ENCODE measurements at places on chromosomes 2 and 18.

- no peak for DNase-seq
Measured at GRCh38 chr18:59272891-59273758, at the start of gene RAX. Gene RAX, minus strand, starts transcription at chr18:59273454. Its CDS starts 248 bp downstream, at chr18:59273206.

DNA sequence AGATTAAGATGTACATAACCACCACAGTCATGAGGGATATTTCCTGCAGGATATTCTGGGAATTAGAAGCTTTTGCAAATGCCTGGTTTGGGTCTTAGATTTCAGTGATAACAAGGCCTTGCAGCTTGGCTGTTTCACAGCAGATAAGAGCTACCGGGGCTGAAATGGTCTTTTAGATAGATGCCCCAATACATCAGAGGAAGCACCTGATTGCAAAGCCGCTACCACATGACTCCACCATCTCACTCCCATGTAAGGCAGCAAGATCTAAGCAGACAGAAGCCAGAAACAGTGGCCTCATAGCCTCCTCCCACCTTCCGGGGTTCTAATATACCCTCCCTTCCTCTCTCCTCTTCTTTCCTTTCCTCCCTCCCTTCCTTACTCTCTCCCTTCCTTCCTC, 31.1 kb upstream of the EPG5 start:
- no peak for DNase-seq

DNA sequence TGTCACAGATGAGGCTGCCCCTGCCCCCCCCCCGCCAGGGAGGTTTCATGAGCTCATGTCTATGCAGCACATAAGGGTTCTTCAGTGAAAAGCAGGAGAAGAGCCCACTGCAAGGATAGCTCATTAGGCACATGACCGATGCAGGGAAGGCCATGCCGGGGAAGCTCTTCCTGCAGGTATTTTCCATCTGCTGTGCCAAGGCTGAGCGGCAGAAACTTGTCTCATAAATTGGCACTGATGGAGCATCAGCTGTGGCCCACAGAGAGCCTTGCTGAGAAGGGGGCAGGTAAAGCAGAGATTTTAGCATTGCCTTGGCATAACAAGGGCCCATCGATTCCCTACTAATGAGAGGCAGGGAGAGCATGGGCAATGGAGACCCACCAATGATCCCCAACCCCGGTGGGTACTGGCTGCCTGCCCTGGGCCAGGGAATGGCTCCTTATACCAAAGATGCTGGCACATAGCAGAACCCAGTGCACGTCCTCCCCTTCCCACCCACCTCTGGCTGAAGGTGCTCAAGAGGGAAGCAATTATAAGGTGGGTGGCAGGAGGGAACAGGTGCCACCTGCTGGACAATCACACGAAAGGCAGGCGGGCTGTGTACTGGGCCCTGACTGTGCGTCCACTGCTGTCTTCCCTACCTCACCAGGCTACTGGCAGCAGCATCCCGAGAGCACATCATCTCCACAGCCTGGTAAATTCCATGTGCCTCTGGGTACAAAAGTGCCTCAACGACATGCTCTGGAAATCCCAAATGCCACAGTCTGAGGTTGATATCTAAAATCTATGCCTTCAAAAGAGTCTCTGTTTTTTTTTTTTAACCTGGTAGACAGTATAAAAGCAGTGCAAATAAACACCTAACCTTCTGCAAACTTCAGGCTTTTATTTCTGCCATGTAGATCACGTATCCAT, 41.4 kb downstream of the STEAP3 start:
- peak; percentile 23 for DNase-seq

DNA sequence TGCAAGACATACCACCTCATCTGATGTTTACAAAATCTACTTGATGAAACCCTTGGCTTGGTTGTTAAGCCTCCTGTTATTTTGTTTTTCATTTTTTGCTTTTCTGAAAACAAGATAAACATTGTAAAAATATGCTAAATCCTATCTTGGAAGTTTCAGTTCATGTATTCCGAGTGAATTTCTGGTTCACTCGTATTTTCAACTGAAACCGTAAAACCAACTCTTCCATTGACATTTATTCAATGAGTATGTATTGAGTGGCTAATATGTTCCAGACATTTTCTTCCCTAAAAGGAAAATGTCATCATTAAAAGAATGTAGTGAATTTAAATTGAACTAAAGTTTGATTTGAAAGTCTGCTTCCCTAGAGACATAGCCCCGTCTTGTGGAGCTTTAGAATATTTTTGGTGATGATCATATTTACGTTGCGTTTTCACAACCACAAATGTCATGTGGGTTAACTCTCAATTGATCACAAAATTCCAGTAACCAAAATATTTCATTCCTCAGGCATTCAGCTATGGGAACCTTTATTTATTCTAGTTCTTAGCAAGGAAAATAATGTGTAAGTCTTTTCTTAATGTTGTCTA, 204.2 kb downstream of the MBD2 start:
- DNase-seq: peak; percentile 43

- no peak for DNase-seq
Measured at GRCh38 chr2:223536546-223536945, 65.6 kb downstream of the SCG2 start.

DNA sequence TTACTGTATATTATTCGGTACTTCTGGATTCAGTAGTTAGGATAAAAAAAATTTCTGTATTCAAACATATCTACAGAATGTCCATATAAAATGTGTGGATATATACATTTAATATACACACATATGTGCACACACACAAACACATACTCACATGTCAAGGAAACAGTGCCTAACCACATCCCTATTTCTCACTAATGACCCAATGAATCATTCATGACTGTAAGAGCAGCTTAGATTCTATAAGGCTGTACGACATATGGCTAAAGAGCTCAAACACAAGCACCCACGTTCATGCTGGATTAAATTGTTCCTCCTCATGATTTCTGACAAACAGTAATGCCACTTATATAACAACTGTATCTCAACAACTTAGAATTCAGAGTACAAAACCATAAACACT, 457.3 kb downstream of the ADCYAP1 start:
- no peak for DNase-seq

DNA sequence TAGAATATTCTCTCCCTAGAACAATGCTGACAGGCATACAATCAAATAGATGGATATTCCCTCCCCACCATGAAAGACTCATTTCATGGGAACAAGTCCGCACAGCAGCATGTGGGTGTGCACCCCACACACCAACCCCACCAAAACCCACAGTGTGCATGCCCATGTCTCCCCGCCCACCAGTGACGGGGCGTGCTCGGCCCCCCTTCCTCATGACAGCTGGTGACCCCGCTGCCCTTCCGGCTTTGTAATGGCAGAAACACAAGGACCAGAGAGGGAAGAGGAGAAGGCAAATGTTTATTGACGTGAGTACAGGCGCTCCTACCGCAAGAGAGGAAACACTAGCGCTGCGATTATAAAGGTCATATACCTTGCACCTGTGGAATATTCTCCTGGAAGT, 30.8 kb upstream of the ODC1 start:
- no peak for DNase-seq

- no peak for DNase-seq
Measured at GRCh38 chr2:96913398-96914202, 43.7 kb upstream of the SEMA4C start.

DNA sequence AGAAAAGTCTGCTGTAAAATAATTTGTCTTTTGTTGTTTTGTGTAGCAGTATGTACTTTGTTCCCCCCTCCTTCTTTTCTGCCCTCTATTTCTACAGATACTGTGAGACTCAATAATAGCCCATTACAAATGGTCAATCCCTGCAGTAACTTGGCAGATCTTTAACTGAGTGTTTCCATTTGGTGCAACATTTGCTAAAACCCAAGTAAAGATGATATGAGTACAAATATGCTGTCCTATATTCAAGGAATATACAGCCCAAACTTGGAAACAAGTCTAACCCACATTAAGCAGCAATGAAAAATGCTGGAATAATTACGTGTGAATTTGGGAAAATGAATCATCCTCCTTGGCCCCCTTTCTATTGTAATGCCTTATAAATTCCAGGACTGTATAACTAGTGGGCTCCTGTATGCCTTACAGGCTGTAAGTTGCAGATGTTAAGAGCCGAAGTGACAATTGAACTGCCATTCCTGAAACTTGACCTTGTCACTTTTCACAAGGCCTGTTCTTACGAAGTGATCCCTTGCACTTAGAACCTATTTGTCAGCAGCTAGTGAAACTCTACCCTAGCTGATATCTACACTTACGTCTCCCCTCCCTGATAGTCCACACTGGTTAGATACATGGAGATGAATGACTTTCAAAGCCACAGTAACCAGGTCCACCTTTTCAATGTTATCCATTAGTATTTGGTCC, 104.9 kb downstream of the IRS1 start:
- no peak for DNase-seq

- DNase-seq: no peak
Measured at GRCh38 chr18:68397241-68398035, 317.5 kb downstream of the TMX3 start.

DNA sequence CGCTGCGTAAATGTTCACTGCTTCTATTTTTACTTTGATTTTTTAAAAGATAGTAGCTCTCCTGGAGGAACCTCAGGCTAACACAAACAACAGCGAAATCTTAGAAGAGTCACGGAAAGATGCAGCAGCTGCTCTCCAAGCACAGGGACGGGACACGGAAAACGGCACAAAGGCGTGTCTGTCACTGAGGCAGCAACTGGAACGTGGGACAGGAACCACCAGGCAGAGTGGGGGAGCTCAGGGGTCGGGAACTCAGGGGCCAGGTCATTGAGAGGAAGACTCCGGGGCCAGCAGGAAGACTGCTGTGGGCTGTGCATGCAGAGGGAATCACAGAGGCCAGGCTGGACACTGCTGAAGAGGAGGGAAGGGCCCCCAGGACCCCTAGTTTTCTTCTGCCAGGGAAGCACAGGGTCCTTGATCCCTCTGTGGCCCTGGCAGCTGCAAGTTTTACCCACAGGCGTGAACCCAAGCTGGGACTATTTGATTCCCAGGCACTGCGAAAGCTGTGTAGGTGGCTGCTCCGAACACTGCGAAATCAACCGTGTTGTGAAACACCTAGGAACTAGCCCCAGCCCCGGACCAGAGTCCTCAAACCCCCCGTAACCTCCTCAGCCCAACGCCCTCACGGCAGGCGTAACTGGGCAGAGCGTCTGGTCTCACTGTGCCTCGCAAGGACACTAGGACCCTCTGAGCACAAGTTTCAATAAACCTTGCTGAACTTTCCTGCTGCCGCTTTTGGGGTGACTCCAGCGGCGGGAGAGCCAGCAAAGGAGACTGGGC, 263.0 kb downstream of the EIPR1 start:
- DNase-seq: no peak

GRCh38 chr18:34158881-34159690, 65.6 kb downstream of the NOL4 start:
- DNase-seq: no peak

GRCh38 chr2:120791962-120792297, 56.3 kb downstream of the GLI2 start:
- DNase-seq: no peak

Data from fibroblast of gingiva (primary cell).